ENCODE measurements at places on chromosomes 13 and 19.

DNA sequence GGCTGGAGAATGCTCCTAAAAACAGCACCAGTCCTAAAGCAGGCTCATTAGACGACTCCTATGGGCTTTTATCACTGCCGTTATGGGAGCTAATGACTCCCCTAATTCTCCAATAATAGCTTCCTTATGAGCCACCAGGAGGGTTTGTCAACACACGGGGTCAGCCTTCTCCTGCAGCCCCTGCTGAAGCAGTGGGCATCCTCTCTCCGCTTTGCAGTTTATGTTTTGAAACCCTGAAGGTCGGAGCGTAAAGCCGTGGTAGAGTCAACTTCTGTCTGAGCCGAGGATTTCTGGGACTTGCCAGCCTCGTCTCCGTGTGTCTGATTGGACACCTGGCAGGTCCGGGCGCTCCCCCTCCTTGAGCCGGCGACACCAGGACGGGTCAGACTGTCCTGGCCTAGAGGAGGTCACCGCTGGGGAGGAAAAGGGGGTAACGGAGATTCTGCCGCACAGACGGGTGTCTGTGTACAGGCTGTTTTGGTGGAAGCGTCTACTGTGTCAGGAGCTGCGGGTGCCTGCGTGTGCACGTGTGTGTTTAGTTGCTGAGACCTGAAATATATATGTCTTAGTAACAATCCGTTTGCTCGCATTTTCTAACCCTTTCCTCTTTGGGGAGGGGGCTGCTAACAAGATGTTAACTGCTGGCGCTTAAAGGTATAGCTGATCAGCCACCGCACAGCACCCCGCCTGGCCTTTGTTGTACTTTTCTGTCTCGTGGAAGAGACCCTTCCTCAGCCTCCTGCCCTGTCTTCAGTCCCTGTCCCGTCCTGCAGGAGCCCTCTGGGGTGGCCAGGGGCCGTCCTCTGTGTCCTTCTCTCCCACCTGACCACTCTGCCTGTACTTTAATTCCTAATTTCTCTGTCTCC lies 1.9 kb downstream of the KDM4B start:
- no peak for DNase-seq

DNA sequence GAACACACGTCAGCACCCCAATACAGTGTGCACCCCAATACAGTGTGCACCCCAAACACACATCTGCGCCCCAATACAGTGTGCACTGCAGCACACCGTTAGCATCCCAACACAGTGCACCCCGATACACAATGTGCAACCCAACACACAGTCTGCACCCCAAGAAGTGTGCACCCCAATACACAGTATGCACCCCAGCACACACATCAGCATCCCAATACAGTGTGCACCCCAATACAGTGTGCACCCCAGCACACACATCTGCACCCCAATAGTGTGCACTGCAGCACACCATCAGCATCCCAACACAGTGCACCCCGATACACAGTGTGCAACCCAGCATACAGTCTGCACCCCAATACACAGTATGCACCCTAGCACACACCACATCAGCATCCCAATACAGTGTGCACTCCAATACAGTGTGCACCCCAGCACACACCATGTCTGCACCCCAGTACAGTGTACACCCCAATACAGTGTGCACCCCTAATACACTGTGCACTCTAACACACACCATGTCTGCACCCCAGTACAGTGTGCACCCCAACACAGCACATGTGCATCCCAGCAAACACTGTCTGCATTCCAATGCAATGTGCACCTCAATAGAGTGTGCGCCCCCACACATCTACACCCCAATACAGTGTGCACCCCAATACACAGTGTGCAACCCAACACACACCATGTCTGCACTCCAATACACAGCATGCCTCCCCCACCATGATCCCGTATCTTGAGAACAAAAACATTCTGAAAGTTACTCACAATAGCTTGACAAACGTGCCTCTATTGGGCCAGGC lies 855 bp upstream of the CARS2 start:
- DNase-seq, result no peak

GRCh38 chr19:16339361-16339725 lies 14.7 kb downstream of the KLF2 start:
- no peak for DNase-seq

GRCh38 chr13:64959276-64959675 lies 2270.9 kb downstream of the PCDH9 start:
- DNase-seq, result no peak

DNA sequence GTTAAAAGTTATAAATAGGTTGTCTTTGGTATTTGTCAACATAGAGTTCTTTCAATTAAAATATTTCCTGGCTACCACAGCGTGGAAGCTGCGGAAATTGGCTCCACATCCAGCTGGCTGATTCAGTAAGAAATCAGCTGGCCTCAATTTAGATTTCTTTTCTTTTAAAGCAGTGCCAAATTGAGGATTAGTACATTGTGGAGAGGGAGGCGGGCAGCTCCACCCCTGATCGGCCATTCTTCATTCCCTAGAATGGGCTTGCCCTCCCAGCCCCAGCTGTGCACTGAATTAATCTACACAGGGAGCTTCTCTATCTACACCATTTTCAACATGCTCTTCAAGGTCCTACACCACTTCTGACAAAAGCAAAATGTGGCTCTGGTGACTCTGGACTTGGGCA lies 624.8 kb downstream of the DACH1 start:
- DNase-seq, result no peak
